PC-3 (cell line): ENCODE measurements at places on chromosomes 7 and 10. TPM values are rescaled to one million over a fixed set of nuclear protein-coding genes. Genes with fewer than 3 reads are reported as not detected.
A peak's percentile ranks its signal among the peaks of the same experiment; 100 is the strongest.

GRCh38 chr7:151240536-151240935 lies 8.0 kb downstream of the SMARCD3 start:
- H3K36me3 ChIP-seq, result peaks cover 7% of the 10 kb centered on the region
- no peaks in the 10 kb centered on the region for H3K27me3 ChIP-seq
- H3K4me3 ChIP-seq, result no peak overlapping the region

DNA sequence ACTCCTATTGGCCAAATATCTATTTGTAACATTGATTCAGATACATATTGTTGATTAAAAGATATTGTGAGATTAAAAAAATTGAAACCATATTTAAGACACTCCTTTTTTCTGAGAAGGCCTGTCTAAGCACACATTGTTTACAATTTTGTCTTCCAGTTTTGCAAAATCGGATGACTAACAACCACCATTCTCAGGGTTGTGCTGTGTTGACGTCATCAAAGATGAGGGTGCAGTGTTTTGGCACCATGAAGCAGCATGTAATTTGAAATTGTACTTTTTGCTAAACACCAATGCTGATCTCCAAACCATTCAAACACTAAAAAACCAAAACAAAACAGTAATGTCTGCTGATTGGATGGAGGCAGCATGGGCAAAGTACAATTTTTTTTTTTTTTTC lies 7.4 kb downstream of the CREB5 start:
- peak; percentile 30 for DNase-seq
- H3K4me1 ChIP-seq, result no peaks in the 10 kb centered on the region
- no peak overlapping the region for H3K4me3 ChIP-seq
- H3K27ac ChIP-seq, result no peak overlapping the region

DNA sequence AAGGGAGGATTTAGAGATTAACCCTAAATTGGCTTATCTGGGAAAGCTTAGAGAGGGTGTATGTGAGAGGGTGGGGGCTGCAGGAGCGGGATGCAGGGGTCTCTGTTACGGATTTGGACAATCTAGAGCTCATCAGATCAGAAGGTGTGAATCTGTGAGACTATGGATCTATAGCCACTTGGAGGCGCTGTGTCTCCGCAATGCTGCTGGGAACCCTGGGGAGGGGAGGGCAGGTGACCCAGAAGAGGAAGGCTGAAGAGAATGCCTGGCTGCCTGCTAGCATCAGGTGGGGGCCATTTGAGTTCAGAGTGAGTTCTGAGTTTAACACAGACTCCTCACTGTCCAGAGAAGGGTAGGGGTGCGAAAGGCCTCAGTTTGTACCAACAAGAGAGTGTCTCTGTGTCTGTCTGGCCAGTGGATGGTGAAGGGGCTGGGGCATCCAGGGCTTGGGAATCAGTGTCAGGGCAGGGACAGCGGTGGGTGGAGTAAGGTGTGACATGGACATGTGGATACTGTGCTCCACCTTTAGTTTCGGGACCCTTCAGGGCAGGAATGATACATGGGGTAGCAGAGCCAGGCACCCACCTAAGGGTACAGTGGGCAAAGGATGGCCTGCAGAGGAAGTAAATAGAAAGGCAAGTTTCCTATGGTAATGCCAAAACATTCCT lies 187.3 kb upstream of the PRSS58 start:
- H3K27ac ChIP-seq, result no peak overlapping the region
- DNase-seq, result peak; percentile 56
- no peaks in the 10 kb centered on the region for H3K27me3 ChIP-seq
- H3K36me3 ChIP-seq, result no peaks in the 10 kb centered on the region; the same call in 1 of the 2 replicates

DNA sequence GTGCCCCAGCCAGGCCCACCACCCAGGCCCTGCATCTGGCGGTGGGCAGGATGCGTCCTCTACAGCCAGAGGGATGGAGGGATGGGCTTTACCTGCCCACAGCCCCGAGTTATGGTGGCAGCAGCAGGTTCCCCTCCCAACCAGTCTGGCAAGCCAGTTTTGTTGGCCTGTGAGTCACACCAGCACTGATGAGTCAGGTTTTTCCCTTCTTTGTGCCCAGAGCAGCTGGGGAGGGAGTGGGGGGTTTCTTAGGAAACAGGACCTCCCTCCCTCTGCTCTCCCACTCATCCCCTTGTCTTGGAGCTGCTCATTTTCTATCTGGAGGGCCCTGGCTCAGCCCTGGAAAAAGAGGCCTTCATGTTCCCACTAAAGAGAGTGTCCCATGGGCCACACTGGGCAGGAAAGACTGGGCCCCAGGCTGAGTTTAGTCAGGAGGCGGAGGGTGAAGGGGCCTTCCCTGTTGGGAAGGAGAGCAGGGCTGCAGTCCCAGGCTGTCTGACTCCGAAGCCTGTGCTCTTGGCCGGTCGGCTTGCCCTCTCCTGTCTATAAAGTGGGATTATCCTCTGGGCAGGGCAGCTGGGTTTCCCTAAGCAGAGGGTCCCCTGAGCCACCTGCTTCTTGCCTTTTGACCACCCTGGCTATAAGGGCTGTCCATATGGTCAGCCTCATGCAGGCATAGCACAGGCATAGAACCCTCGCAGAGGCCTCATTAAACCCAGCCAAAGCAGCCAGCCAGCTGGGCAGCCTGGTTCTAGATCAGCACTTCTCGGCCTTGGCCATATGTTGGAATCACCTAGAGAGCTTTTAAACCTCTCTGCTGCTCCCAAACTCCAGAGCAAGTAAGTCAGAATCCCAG lies 30.2 kb upstream of the ANKRD2 start:
- H3K4me3 ChIP-seq, result peak overlapping the region; percentile 16; the same call in 1 of the 2 replicates
- peak; percentile 95 for DNase-seq
- H3K27ac ChIP-seq, result peak overlapping the region; percentile 99
- no peaks in the 10 kb centered on the region for H3K36me3 ChIP-seq
- H3K27me3 ChIP-seq, result no peaks in the 10 kb centered on the region

Gene OLAH
- not detected in 2 replicates for total RNA-seq
